Endothelial cell of umbilical vein (primary cell): ENCODE measurements at places on chromosomes 16 and 17. TPM values are rescaled to one million over a fixed set of nuclear protein-coding genes. Genes with fewer than 3 reads are reported as not detected.

The MT1G gene
- 0.53 TPM in 1 of 2 replicates, not detected in the other for polyA plus RNA-seq

The KRT36 gene
- polyA plus RNA-seq = 0.04 and 0.11 TPM in 2 replicates

The CDH5 gene
- 815 and 836 TPM in 2 replicates for polyA plus RNA-seq

The CHRNE gene
- 1.1 and 1.3 TPM in 2 replicates for polyA plus RNA-seq

The HBZ gene
- polyA plus RNA-seq = not detected in 2 replicates

The SPECC1 gene
- polyA plus RNA-seq = 5.3 TPM in 2 replicates

The MSI2 gene
- polyA plus RNA-seq = 18.8 and 20.9 TPM in 2 replicates

The KRTAP4-9 gene
- polyA plus RNA-seq = not detected in 2 replicates

The KRTAP1-5 gene
- polyA plus RNA-seq = not detected in 2 replicates

The PNMT gene
- 0.11 and 0.35 TPM in 2 replicates for polyA plus RNA-seq

The TBC1D3K gene
- polyA plus RNA-seq = not detected in 2 replicates

The HAS3 gene
- 1.5 and 2.3 TPM in 2 replicates for polyA plus RNA-seq

The C16orf54 gene
- polyA plus RNA-seq = not detected in 2 replicates

The UNC45B gene
- polyA plus RNA-seq = not detected in 2 replicates

The SLC16A5 gene
- 23.3 and 31.9 TPM in 2 replicates for polyA plus RNA-seq

The NPIPB5 gene
- 113 and 120 TPM in 2 replicates for polyA plus RNA-seq

The GPR142 gene
- not detected in 2 replicates for polyA plus RNA-seq

The TMEM235 gene
- polyA plus RNA-seq = 0.04 and 0.18 TPM in 2 replicates

The IL21R gene
- 0.03 TPM in 2 replicates for polyA plus RNA-seq

The ABCC12 gene
- not detected in 2 replicates for polyA plus RNA-seq

The TNS4 gene
- not detected in 2 replicates for polyA plus RNA-seq

The ASPSCR1 gene
- polyA plus RNA-seq = 24.8 and 30.4 TPM in 2 replicates

The NIP7 gene
- polyA plus RNA-seq = 8.1 and 8.8 TPM in 2 replicates

The MYH4 gene
- polyA plus RNA-seq = not detected in 2 replicates

The ITPRIPL2 gene
- polyA plus RNA-seq = 10.9 and 12.0 TPM in 2 replicates

The MMP25 gene
- polyA plus RNA-seq = 0.08 and 0.13 TPM in 2 replicates

The GAS7 gene
- not detected in 2 replicates for polyA plus RNA-seq

The SMTNL2 gene
- not detected in 2 replicates for polyA plus RNA-seq

The KCNAB3 gene
- polyA plus RNA-seq = 1.3 and 2.1 TPM in 2 replicates

The CCL3 gene
- polyA plus RNA-seq = not detected in 2 replicates

The TBX21 gene
- polyA plus RNA-seq = not detected in 2 replicates

The TRAPPC2L gene
- 131 and 151 TPM in 2 replicates for polyA plus RNA-seq

The G6PC1 gene
- polyA plus RNA-seq = not detected in 2 replicates

The TMED6 gene
- polyA plus RNA-seq = not detected in 2 replicates

The GDPD3 gene
- polyA plus RNA-seq = 7.8 and 8.0 TPM in 2 replicates

The MYH2 gene
- polyA plus RNA-seq = not detected in 2 replicates

The OR1F1 gene
- 0.17 and 0.25 TPM in 2 replicates for polyA plus RNA-seq

The CHST5 gene
- polyA plus RNA-seq = 0.16 and 0.23 TPM in 2 replicates

The TEFM gene
- polyA plus RNA-seq = 3.7 and 4.8 TPM in 2 replicates

The GNG13 gene
- not detected in 2 replicates for polyA plus RNA-seq

The ATAD5 gene
- 0.54 and 0.80 TPM in 2 replicates for polyA plus RNA-seq

The DPEP3 gene
- 0.03 and 0.06 TPM in 2 replicates for polyA plus RNA-seq

The KRTAP4-4 gene
- polyA plus RNA-seq = not detected in 2 replicates

The TTLL6 gene
- polyA plus RNA-seq = not detected in 2 replicates

The P2RX5 gene
- polyA plus RNA-seq = 0.10 and 0.19 TPM in 2 replicates
